Hematopoietic multipotent progenitor cell treated with erythropoietin and hydrocortisone succinate and interleukin-3 and kit ligand, for 17 days (in vitro differentiated cells): ENCODE measurements at places on chromosomes 16 and 17.

DNA sequence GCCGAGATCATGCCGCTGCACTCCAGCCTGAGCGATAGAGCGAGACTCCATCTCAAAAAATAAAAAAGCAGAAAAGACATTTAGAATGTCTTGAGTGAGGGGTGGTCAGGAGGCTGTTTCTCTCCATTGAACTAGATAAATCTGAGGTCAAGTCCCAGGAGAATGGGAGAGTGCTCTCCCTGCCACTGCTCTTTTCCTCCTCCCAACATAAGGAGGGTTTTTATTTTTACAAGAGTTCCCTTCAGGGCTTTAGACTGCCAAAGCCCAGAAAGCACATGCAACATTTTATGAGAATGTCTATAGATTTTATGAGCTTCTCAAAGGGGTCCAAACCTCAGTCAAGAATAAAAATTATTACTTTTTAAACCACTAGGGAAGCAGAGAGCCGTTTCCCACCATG is 1.6 kb downstream of the RND2 start:
- DNase-seq, result no peak

DNA sequence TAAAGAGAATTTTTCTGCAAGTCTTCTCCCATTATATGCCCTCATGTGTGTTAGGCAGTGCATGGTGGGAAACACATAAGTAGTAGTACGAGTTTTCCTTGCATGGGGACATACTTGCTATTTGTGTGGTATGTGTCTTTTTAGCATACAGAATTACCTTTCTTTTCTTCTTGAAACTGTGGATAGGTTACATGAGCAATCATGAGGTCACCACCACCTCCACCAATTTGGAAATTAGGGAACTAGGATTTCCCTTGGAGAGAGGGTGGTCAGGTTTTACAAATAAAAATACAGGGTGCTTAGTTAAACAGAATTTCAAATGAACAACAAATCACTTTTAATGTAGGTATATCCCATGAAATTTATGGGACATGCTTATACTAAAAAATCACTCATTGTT is 16.3 kb upstream of the AMZ2 start:
- DNase-seq, result no peak

DNA sequence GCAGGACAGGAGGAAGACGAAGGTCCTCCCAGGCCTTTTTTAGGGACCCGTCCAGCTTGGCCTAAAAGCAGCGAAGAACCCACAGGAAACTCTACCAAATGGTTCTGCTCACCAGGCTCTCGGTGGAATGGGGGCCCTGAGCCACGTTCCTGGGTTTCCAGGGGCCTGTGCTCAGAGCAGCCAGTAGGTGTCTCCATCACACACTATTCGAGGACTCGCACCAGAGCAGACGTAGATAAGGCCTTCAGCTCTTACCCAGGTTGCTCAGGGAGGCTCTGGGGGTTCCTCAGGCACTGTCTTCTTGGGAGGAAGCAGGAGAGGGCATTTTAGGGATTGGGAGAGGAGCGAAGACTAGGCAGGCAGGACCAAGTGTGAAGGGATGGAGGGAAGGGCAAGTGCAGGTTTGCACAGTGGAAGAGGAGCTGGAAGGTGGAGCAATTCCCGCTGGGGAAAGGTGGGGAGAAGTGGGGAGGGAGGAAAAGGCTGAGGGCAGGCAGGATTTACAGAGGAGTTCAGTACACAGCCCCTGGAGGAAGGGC is 157.1 kb downstream of the RGS9 start:
- no peak for DNase-seq

DNA sequence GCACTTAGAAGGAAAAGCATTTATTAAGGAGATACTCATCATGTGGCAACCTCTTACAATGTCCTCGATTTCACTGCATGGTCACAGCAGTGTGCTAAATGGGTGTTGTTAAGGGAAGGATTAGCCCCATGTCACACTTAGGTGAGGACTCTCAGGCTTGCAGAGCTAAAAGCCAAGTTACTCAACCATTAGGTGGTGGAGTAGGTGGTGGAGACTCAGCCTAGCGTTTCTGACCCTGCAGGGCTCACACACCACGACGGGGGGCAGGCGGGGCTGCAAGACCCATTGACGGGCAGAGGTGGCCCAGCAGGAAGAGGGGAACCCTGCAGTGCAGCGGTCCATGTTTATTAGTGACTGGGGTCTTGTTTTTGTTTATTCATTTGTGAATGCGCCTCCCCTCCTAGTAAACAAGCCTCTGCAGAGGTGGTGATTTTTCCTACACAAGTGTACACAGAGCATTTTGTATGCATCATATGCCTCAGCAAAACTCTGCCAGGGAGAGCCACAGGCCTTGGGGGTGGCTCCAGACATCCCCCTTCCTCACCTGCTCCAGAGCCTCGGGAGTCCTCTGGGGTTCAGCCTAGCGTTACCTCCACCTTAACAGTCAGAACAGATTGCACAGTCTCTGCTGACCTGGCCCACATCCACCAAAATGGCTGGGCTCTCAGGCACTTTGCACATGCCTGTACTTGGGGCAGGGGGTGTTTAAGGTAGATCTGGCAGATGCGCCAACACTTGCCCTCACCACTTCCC is 216.7 kb downstream of the C16orf95 start:
- DNase-seq, result no peak

GRCh38 chr16:19749571-19750080 is 31.6 kb downstream of the IQCK start:
- DNase-seq, result no peak

DNA sequence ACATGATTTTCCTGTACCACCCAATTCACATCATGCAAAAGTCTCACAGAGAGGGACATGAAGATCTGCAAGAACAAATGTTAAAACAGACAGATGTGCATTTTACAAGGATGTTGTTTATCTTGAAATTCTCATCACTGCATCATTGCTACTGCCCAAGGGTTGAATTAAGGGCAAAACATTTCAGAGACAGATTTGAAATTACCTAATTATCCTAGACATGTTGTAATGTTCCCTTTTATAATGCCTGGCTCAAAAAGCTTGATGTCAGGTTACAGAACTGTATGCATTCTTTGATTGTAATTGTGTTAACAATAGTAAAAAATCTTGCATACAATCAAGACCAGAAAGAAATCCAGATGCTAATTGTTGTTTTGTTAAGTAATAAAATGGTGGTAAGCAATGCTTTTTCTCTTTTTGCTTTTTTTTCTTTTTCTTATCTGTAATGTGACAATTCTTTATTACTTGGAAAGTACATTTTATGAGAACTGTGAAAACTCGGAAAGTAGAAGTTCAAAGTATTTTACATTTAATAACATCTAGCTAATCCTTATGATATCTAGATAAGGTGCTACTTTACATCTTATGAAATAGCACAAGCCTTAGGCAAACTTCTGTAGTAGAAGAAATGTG is 3.6 kb upstream of the DUSP14 start:
- DNase-seq, result no peak

DNA sequence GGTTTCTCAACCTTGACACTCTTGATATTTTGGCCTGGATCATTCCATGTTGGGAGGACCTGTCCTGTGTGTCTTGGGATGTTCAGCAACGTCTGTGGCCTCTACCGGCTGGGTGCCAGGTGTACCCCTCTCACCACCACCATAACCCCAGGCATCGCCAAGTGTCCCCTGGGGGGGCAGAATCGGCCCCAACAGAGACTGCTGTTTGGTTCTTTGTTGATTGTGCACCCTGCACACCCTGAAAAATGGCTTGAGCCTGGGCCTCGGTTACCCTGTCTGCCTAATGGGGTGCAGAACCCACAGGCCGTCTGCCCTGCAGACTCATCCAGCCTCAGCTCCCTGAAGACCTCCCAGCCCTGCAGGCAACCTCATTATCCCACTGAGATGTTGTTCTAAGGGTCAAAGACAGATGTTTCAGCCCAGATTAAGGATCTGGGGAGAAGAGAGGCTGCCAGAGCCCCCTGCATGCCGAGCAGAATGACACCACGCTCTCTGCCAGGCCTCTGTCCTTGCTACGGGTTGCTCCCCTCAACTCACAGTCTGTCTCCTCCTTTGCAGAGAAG is 9.2 kb downstream of the CACNG1 start:
- no peak for DNase-seq

DNA sequence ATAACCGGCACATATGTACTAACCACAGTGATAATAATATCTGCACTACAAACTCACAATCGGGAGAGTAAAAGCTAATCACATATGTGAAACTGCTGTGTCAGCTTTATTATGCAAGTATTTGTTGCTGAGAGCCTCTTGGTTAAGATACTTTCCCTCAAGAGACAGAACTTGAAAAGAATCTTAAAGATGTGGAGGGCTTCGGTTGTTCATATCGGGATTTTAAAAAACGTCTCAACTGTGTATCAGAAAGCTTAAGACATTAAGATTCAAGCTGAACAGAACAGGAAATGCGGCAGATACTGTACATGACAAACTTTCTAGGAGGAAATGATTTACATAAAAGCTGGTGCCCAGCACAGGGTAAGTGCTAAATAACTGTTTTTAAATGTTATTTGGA is 27.5 kb upstream of the HLF start:
- DNase-seq, result no peak

- no peak for DNase-seq
Measured at GRCh38 chr17:13634021-13634420, 32.3 kb upstream of the HS3ST3A1 start.

GRCh38 chr16:21222495-21223337 is 10.8 kb upstream of the ANKS4B start:
- DNase-seq, result no peak

- no peak for DNase-seq
Measured at GRCh38 chr16:54000361-54000760, 286.2 kb downstream of the IRX3 start.

- peak; percentile 35 for DNase-seq
Measured at GRCh38 chr17:6648181-6648580, 3.2 kb downstream of the MED31 start.

DNA sequence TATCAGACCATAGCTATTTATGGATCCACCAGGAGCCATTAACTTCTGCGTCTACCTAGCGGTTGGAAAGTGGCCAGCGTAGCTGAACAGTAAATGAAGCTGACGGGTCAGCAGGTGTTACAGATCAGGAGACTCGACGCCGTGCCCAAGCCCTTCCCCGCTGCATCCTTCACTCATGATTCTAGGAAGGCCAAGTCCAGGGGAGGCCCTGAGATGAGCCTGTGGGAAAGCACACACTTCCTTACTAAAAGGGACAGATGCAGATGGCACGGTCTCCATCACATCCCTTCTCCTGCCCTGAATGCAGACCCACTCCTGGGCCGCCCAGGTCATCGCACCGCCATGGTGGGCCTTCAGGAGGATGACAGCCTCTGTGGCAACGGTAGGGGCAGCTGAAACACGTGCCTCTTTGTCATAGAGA is 67.7 kb upstream of the DNAH17 start:
- no peak for DNase-seq

- no peak for DNase-seq
Measured at GRCh38 chr16:4450430-4450829, 24.0 kb downstream of the NMRAL1 start.

- no peak for DNase-seq
Measured at GRCh38 chr16:10321407-10322387, 64.2 kb upstream of the ATF7IP2 start.

GRCh38 chr17:82278786-82279391 is 5.4 kb upstream of the CSNK1D start:
- DNase-seq, result no peak

GRCh38 chr16:81696961-81697615 is 82.0 kb upstream of the PLCG2 start:
- peak; percentile 76 for DNase-seq

- DNase-seq, result no peak
Measured at GRCh38 chr17:83079766-83080578, 563 bp downstream of the METRNL start.

GRCh38 chr17:10549096-10549842 is at the start of gene MYH2:
TSS of gene MYH2 (minus strand) at chr17:10549658. CDS start at chr17:10547920, 1,738 bp downstream.
- no peak for DNase-seq

DNA sequence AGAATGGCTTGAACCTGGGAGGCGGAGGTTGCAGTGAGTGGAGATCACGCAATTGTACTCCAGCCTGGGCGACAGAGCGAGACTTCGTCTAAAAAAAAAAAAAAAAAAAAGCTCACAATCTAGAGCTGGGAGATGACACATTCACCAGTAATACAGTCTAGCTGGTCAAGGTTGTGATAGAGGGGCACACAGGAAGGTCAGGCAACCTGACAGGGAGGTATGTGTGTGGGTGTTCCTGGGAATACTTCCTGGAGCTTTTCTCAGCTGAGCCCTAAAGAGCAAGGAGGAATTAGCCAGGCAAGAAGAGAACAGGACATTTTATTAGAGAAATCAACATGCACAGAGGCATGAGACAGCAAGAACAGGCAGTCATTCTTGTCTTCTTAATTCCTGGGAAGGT is 216.7 kb downstream of the SHISA9 start:
- no peak for DNase-seq

DNA sequence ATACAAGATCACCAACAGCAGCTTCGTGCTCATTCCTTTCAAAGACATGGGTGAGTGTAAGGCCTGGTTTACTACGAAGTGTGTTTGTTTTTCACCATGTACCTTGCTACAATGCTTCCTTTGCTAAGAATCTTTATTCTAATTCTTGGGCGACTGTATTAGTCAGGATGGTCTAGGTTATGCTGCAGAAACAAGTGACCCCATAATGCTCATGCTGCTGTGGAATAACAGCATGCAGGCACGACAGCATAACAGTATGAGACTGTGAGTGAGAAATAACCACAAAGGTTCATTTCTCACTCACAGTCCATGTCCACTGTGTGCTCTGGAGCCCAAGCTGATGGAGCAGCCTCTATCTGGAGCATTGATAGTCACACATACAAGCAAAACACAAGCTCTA is 38.0 kb downstream of the TMC7 start:
- no peak for DNase-seq

- DNase-seq, result peak; percentile 51
Measured at GRCh38 chr16:90022209-90023077, 3.2 kb upstream of the DBNDD1 start.

DNA sequence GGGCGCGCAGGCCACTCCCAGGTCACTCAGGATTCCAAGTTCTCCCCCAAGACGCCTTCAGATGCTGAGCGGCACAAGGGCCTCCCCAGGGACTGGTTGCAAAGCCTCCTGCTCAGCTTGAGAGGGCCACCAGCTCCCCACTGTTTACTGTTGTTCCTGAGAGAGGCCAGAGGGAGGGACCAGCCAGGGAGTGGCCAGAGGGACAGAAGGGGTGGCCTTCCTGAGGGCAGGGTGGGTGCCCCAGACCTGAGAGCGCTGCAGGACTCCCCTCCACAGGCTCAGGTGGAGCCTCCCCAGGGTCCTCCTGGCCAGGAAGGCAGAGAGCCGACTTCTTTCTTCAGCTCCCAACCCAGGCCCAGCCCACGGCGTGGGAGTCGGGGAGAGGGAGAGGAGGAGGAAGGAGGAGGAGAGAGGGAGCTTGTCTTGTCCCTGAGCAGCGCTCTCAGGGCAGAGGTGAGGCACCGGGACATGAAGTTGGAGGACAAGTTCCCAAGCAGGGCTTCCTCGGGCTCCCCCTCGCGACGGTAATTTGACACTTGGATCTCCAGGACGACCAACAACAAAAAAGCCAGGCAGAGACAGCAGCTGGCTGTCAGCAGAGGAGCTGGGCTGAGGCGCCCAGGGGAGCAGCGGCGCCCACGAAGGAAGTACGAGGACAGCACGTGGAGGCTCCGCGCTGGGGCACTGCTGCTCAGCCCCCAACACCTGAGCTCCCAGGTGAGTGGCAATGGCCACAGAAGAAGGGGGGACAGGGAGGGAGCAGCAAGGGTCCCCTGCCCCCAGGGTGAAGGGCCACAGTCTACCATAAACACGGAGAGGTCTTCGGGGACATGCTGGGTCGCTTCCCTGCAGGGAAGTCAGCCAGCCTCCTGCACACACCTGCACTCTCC is 497 bp downstream of the SMIM5 start:
- peak; percentile 94 for DNase-seq

GRCh38 chr17:76307299-76307965 is 644 bp downstream of the QRICH2 start:
- no peak for DNase-seq

- DNase-seq, result no peak
Measured at GRCh38 chr17:27927781-27928180, 34.6 kb upstream of the LYRM9 start.
